Left ventricle myocardium inferior (tissue), 1 donor: ENCODE measurements at places on chromosomes 4 and X. TPM values are rescaled to one million over a fixed set of nuclear protein-coding genes. Genes with fewer than 3 reads are reported as not detected.

The GIMD1 gene
- total RNA-seq: not detected

The VCX2 gene
- total RNA-seq: not detected

The UGT2B7 gene
- not detected for total RNA-seq

The ARR3 gene
- total RNA-seq: not detected

The ACE2 gene
- total RNA-seq: 14.0 TPM

The SYP gene
- total RNA-seq: 1.6 TPM

The PLXNB3 gene
- 2.9 TPM for total RNA-seq

The PLAC1 gene
- not detected for total RNA-seq

The TRIML2 gene
- total RNA-seq: not detected

The UGT2A1 gene
- not detected for total RNA-seq

The CLGN gene
- total RNA-seq: 47.0 TPM

The NAP1L2 gene
- 8.4 TPM for total RNA-seq

The CYLC1 gene
- total RNA-seq: not detected

The HPSE gene
- 1.1 TPM for total RNA-seq

The PRDM8 gene
- total RNA-seq: 0.66 TPM

The F8A3 gene
- 0.19 TPM for total RNA-seq

The BMP3 gene
- not detected for total RNA-seq

The USP51 gene
- total RNA-seq: 1.4 TPM

GRCh38 chr4:156193800-156194199, 240.1 kb upstream of the CTSO start:
- no peak for DNase-seq

DNA sequence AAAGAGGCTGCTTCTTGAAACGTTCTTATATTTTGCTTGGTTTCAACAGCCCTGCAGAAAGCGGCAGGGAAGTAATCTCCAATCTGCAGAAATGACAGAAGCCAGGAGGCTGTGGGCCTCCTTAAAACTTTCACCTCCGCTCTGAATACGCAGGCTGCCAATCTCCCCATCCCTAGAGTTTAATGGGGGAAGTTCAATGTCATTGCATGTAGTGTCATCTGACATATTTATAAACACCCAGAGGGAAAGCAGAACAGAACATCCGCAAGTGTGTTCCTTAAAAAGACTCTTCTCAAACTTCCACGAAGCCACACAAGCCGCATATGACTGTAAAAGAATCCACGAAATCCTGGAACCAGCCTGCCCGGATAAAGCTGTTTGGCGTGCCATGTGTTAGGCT, 148.8 kb upstream of the TBL1X start:
- no peak for DNase-seq

DNA sequence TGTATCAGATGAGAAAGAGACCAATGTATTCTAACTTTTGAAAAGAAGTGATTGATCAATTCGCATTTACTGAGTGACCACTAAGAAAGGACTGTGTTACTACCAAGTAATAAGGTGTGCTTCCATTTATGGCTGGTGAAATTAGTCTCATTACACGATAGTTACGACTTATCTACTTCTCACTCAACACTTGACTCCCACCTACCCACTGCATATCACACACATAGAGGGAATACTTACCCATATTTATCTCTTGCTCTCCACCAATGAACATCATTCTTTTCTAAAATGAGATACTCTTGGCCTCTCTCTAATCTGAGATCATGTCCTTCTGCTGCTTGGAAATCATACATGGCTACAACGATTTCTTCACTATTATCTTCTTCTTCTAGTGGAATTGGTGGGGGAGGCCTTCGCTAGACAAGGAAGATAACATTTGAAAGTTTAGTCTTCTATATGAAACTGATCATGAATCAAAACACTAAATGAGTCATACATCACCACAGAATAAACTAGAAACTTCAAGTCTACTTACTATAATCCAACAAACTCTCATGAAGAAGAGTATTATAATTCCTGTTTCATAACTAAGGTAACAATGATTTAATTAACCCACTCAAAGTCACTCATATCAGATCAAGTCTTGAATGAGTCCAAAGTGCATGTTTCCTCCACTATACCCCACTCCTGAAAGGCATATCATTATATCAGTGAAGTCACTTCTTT, 33.7 kb upstream of the TXK start:
- no peak for DNase-seq

- DNase-seq: no peak
These were observed 52.6 kb upstream of the RBPJ start for GRCh38 chr4:26268246-26268645.

GRCh38 chr4:81304871-81305270, 89.8 kb upstream of the PRKG2 start:
- DNase-seq: no peak

- no peak for DNase-seq
These were observed 106.8 kb downstream of the FAT4 start for GRCh38 chr4:125421547-125421946.

DNA sequence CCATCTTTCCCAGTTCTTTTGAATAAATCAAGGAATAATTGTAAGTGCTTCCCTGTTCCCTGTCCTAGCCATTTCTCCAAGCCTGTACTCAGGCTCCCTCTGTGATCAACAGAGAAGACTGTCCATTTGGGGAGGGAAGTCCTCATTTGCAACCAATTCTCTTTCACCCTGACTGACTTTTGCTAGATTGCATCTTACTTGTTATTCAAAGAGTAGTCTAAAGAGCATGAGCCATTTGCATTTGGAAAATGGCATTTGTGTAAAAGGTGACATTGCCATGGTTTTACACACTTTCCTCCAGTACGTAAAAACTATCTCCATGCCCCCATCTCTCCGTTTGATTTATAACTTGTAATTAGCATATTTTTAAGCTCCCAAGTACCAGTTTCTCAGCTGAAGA, 110.6 kb downstream of the MBNL3 start:
- no peak for DNase-seq

DNA sequence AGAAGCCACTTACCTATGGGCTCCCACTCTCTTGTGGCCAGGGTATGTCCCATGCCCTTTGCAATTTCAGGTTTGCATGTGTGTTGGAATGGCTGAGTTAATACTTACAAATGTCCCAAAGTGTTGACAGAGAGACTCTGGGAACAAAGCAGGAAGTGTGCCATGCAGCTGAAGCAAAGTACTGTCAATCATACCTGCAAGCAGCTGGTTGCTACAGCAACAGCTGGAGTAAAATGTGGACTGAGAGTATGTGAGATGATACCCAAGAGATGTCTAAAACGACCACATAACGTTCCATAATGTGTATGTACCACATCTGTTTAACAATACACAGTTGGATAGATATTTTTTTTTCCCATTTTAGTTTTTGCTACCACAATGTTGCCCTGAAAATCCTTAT, 82.8 kb upstream of the CAMK2D start:
- DNase-seq: no peak

DNA sequence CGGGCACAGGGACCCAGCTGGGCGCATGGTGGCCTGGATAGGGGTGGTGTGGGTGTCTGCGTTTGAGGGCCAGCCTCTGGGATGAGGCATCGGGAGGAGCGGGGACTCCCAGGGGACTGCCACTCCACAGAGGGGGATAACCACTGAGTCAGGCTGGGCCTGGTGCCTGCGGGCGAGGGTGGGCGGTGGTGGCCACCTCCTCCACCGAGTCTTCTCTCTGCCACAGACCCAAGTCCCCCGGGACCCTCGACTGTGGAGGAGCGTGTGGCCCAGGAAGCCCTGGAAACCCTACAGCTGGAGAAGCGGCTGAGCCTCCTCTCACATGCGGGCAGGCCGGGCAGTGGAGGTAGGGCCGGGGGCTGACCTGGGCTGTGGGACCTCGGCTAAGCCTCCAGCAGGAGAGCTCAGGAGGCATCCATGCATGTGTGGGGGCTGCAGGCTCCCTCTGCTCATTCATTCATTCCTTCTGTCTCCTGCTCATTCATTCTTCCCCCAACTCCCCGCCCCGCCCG, 26.4 kb downstream of the DOK7 start:
- DNase-seq: no peak

DNA sequence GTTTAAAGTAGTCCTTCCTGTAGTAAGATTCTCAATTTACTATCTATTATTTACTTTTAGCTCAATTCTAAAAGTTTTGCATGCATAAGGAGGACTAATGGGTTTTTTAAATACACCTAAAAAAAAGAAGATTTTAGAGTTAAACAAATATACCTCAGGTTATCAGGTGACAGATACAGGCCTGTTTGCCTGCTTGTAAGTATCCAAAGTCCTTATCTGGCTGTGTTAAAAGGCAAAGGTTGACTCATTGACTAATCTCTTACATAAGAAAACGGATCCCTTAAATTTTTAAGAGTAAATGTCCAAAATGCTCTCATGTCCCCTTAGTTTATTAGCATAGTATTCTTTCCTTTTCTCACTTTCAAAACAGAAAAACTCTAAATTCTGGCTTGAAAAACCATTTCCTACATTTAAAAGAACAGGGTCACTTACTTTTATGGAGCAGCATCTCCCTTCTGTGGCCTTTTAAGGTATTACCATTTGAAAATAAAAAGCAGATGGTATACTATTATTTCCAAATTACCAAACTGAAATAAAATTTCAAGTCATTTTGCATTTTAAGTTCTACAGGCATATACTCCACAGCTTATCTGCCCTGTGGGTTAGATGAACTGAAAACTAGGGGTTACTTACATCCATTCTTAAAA, 4.5 kb downstream of the CBR4 start:
- no peak for DNase-seq

DNA sequence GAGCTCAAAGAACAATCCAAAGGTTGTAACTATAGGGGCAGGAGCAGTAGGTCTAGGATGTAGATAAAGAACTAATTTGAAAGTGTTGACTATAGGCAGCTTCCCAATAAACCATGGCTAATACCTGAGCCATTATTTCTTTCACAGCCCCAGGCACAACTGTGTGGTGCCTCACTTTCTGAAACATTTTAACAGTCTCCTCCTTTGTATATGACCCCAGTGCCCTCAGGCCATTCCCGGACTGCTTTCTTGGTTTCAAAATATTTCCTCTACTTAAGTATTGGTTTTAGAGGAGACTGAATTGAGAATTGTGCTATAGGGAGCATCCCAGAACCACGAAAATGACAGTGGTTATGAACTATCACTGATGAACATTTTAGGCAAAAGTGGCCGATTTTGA, 728.7 kb downstream of the IL1RAPL1 start:
- no peak for DNase-seq

- DNase-seq: no peak
These were observed 3.1 kb downstream of the TMEM184C start for GRCh38 chr4:147620315-147620714.

- DNase-seq: no peak
These were observed 41.7 kb downstream of the DCUN1D4 start for GRCh38 chr4:51884606-51885005.

DNA sequence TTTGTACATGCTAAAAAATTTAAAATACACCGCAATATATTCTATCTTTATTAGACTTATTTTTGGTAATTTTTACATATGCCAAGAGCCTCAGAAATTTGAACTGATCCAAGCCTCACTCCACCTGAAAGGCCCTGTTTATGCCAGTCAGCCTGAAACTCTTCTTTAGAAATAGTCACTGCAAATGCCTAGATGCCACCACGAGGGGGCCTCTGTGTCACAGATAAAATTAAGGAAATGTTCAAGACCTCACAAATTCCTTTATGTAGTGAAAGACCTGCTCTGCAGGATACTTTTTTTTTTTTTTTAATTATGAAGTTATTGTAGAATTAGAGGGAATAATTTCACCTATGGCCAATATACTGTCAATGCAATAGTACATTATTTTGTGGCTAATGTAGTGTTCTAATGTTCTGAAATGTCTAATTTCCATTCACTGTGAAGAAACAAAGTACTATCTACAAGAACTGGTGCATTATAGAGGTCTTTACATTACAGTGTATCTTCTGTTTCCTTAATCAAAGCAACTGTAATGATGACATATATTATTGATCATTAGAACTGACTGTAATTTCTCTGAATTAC, 69.8 kb downstream of the DTHD1 start:
- peak; percentile 29 for DNase-seq

GRCh38 chr4:85967872-85968271, 392.0 kb downstream of the MAPK10 start:
- no peak for DNase-seq

GRCh38 chrX:23332888-23333821, 1.5 kb upstream of the PTCHD1 start:
- DNase-seq: no peak

GRCh38 chr4:94744850-94745249, 12.9 kb upstream of the BMPR1B start:
- no peak for DNase-seq

DNA sequence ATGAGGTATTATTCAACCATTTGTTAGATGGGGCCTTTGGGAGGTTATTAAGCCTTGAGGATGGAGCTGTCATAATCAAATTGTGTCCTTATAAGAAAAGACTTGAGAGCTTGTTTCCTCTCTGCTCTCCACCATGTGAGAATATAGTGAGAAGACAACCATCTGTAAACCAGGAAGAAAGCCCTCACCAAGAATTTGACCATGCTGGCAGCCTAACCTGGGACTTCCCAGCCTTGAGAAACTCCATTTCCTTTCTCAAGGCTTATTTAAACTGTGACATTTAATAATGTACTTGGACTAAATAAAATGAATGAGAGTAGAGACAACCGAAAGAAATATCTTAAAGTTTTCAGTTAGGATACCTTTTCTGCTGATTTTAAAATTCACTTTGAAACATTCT, 83.7 kb upstream of the GC start:
- no peak for DNase-seq

DNA sequence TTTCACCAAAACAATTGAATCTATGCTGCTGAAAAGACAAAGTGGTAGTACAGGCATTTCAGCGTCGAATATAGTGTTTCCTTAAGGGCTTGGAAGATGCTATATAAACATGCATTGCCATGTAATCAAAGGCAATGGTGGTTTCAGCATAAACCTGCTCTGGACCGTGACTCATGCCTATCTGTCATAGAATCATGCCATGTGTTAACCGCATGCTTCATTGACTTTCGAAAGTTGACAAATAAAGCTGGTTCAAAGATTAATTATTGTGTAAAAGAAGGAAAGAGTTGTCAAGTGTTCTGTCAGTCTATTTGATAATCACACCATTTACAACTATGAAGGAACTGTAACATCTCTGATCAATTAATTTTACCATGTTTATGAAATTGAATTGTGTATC, 83.2 kb downstream of the FUNDC1 start:
- no peak for DNase-seq

- no peak for DNase-seq
These were observed 104.3 kb downstream of the USP46 start for GRCh38 chr4:52554612-52555355.

- no peak for DNase-seq
These were observed 490.4 kb downstream of the CENPC start for GRCh38 chr4:67054896-67055295.
